CD8-positive, alpha-beta T cell (primary cell): ENCODE measurements at places on chromosomes 4 and X.
A peak's percentile ranks its signal among the peaks of the same experiment; 100 is the strongest.

DNA sequence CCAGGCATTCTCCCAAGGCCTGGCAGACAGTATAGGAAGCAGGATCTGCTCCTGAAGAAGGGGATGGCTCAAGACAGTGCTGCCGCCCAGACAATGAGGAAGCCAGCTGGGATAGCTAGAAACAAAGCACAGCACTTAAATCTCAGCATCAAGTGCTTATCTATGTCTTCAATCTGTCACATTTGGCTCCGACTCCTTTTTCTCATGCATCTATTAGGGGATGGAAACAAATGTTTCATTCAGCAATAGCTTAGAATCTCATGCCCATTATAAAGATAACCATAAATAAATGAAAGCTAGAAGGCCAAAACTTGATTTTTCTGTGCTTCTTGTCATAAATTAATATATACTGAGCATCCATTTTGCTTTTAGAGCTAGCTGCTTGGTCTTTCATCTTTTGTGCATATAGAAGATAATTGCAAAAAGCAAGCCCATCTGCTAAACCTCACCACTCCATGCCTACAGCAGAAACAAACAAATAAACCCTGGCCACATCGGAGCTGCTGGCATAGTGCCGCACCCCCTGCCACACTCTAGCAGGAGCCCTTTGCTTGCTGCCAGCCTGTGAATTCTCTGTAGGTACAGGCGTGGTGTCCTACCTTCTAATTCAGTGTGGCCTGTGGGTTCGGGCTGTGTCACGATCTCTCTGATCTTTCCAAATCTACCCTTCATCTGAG lies 75.9 kb downstream of the AASDH start:
- no peak for DNase-seq

GRCh38 chrX:68354879-68355628 lies 78.2 kb downstream of the OPHN1 start:
- DNase-seq: no peak

GRCh38 chr4:38577462-38577861 lies 86.5 kb upstream of the KLF3 start:
- DNase-seq: no peak

DNA sequence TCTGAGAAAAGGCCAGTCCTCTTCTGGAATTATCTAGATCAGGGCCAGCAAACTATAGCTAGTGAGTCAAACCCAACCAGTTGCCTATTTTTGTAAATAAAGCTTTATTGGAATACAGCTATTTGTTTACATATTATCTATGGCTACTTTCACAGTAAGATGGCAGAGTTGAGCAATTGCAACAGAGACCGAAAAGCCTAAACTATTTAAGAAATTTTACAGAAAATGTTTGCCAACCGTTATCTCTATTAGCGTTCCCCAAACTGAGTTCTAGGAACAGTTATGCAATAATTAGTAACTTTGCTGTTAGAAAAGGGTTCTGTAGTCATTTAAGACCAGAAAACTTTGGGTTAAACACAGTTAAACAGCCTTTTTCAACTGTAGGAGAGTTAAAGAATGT lies 10.5 kb downstream of the TEX13B start:
- no peak for DNase-seq

DNA sequence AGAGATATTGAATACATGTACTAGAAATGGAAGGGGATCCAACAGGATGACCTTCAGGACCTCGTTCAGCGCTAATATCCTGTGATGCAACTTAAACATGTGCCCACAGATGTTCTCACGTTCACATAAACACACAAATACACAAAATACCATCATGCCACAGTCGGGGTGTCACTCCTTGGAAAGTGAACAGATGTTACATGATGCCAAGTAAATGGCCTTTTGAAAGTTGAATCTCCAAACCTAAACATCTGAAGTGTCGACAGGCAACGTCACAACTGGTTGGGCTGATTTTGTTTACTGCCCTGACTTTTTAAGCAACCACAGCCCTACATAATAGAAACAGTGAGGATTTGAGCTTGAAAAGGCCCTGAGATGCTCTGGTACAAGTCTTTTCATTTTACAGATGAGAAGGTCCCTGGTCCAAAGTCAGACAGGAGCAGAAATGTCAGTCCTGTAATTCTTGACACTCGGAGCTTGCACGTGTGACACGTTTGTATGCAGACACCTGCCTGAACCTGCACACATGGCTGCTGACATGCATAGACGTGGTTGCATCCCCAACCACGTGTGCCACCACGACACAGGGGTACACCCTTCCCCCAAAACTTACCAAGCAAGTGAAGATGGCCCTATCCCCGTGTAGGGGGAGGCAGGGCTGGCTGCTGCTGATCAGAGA lies 23.5 kb upstream of the BCORL1 start:
- no peak for DNase-seq

- DNase-seq: no peak
These were observed 6.9 kb downstream of the SMIM10 start for GRCh38 chrX:134997646-134998045.

DNA sequence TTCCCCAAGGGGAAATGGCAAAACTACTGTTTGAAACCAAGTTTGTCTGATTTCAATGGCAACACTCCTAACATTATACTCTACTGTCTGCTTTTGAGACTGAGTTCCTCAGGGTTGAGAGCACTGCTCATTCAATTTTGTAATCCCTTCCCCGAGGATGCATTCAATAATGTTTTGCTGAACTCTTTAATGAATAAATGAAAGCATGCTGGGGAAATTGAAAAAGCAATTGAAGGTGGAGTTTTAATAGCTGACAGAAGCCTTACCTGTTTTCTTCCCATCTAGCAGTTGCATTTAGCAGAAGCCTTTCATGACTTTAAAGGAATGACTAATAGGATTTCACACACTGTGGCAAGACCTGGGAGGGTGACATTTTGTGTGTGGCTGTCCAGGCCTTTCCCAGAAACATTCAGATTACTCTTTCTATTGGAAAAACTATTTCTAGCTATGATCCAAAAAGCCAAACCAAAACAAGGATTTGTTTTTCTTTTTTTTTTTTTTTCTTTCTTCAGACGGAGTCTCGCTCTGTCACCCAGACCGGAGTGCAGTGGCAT lies 45.1 kb downstream of the DTHD1 start:
- DNase-seq: no peak

- DNase-seq: no peak
These were observed 746.9 kb downstream of the FAT4 start for GRCh38 chr4:126061655-126062054.

DNA sequence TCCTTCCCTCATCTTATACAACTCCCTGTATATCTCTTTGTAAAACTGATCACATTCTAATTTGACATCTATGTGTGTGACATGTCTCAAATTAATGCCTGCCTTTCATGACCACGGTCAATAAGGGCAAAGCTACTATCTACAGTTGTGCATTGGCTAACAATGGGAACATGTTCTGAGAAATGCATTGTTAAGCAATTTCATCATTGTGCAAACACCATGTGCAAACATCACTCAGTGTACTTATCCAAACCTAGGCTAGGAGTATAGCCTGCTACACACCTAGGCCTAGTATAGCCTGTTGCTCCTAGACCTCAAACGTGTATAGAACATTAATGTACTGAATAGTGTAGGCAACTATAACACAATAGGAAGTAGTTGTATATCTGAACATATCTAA lies 95.0 kb downstream of the BANK1 start:
- no peak for DNase-seq

GRCh38 chrX:135596495-135596894 lies 76.0 kb downstream of the INTS6L start:
- DNase-seq: peak; percentile 17

GRCh38 chr4:26322346-26322745 lies 1.5 kb downstream of the RBPJ start:
- DNase-seq: no peak

DNA sequence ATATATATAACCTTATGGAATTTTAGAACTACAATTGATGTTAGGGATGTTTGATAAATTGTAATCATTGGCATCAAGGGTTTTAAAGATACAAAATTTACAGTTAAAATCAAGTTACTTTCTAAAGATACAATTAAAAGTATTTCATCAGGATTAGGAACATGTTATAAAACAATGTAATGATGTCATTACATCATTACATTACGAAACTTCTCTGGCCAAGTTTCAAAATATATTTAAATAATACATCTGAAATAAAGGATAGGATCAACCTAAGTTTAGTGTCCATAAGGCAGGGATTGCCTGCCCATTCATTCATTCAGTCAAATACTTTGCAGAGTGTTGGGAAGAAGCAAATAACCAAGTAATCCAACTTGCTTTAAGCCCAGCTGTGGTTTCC lies 75.1 kb downstream of the TENM3 start:
- no peak for DNase-seq

- DNase-seq: no peak
These were observed 52.4 kb upstream of the TRIM2 start for GRCh38 chr4:153151535-153152455.

DNA sequence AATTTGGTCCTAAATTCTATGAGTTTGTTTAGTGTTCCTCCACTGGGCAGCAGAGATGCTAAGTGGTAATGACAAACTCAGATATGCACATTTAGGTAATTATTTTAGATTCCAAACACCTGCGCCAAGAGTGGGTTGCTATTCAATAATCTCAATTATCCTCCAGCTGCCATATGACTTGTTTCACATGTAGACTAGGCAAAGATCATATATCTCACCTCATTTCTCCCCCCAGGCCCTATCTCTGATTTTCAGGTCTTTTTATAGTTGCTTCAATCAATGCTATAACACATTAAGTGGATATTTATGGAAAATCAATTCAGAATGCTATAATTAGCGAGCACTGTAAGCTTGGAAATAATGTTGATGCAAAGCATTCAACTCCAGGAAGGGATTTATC lies 217.6 kb downstream of the KCTD8 start:
- no peak for DNase-seq

GRCh38 chrX:150063138-150063518 lies 124.8 kb upstream of the EOLA2 start:
- DNase-seq: no peak

DNA sequence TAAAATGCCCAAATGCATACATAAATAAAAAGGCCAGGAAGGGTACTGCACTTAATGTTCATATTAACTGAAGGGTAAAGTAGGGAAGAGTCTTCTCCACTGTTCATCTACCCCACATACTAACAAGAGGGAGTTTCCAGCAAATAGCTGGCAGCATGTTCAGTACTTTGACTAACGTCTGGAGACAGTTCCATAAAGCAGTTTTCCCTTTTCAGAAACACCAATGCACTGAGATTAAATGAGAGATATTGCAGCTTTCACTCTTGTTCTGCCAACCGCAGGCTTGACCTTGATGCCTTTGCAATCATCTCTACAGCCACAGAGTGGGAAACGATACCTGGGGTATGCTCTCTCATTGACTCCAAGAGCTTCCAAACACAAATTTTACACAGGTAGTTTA lies 2123.1 kb upstream of the TENM3 start:
- no peak for DNase-seq

DNA sequence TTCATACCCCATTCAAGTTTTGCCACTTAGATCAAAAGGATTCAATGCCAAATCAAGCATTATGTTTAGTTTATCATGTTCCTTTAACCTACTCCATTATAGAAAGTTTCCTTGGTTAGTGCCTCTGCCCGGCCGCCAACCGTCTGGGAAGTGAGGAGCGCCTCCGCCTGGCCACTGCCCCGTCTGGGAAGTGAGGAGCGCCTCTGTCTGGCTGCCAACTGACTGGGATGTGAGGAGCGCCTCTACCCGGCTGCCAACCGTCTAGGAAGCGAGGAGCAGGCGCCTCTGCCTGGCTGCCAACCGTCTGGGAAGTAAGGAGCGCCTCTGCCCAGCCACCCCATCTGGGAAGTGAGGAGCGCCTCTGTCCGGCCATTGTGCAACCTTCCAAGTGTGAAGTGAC lies 36.3 kb upstream of the PDGFRA start:
- no peak for DNase-seq

DNA sequence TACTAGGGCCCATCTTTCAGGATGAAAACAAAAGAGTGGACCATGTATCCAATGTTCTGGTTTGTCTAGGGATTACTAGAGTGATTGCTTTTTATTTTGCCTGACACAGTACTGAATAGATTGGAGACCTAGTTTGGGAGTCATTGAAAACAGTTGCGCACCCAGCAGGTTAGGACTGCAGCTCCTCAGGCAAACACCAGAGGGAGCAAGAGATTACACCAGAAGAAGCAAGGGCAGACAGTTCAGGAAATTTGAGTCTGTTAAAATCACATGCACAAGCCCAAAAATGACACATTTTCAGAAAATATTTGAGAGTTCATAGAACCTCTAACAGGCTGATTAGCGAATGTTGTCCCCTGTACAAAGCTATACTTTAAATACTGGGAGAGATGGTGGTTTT lies 55.6 kb downstream of the CYLC1 start:
- DNase-seq: no peak

- no peak for DNase-seq
These were observed 484.5 kb downstream of the PACRGL start for GRCh38 chr4:21184788-21185187.

GRCh38 chrX:138939038-138939437 lies 227.5 kb upstream of the FGF13 start:
- DNase-seq: no peak

DNA sequence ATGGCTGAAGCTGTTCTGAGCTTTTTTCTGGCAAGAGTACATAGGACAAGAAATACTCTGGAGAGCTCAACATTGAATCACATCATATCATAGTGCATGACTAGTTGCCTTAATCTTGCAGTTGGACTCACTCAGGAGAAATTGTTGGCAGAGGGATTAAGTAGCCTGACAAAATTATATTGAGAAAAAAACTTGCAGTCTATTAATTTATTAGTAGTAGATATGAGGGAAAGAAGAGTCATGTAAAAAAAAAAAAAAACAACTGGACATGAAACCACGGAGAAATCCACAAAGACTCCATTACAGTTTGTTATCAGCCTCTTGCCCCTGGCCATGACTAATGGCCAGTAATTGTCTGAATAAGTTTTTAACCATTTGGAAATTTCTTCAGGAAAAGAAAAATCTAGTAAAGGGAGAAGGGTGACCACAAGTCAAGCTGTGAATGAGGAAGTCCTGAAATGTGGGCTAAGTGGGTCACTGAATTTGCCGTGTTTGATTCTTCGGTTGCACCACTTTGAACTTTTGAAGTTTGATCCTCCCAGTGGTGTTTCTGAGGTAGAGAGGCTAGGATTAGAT lies 45.6 kb downstream of the FHL1 start:
- DNase-seq: no peak

- DNase-seq: no peak
These were observed 59.4 kb downstream of the SMARCAD1 start for GRCh38 chr4:94267037-94267436.

DNA sequence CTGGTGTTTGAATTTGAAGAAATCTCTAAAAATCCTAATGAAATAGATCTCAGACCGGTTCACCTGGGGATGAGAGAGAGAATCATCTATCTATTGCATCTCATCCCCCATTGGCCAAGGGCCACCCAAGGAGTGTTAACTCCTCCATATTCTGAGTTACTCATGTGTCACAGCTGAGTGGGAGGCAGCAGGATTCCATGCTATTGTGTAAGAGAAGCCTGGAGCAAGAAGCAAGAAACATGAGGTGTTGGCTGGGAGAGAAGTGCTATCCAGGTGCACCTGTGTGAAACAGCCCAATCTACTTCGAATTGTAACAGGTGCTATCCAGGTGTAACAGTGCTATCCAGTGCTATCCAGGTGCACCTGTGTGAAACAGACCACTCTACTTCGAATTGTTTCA lies 150.3 kb upstream of the MAOA start:
- DNase-seq: no peak
